ENCODE measurements at places on chromosomes 1 and 21.

GRCh38 chr1:56921479-56921878 is 44.3 kb downstream of the C8B start:
- no peak for DNase-seq

DNA sequence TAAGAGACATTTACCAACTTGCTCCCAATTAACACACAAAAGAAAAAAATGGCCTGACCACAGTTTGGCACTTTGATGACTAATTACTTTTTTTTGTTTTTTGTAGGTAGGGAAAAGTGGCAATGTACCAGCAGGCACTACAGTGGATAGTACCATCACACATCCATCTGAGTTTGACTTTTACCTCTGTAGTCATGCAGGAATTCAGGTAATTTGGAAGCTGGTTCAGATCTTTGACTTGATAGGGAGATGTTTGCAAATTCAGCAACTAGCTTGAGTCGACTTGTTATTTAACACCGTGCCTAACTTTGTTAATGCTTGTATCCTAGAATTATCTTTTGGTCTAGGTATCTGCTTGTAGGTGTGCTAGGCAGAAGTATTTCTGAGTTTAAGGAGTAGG is 33.0 kb upstream of the AGO1 start:
- no peak for DNase-seq

DNA sequence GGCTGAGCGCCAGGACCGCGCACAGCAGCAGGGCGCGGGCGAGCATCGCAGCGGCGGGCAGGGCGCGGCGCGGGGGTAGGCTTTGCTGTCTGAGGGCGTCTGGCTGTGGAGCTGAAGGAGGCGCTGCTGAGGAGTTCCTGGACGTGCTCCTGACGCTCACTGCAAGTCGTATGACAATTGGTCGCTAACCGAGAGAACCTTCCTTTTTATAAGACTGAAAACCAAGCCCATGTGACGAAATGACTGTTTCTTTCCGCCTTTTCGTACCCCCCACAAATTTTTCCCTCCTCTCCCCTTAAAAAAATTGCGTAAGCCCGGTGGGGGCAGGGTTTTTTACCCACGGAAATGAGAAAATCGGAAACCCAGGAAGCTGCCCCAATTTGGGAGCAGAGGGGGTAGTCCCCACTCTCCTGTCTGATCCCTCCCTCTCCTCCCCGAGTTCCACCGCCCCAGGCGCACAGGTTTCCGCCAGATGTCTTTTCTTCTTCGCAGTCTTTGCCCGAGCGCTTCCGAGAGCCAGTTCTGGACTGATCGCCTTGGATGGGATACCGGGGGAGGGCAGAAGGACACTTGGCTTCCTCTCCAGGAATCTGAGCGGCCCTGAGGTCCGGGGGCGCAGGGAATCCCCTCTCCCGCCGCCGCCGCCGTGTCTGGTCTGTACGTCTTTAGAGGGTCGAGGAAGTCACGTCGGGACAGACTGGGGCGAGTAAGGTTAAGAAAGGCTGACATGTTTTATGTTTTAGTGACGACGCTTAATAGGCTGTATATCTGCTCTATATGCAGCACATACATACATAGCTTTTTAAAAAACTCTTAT is at the start of gene PTGS2:
Gene PTGS2, minus strand, starts transcription at position 179 of the 817 bp plus-strand sequence. Its CDS starts 133 bp downstream, at position 46.
- no peak for DNase-seq

DNA sequence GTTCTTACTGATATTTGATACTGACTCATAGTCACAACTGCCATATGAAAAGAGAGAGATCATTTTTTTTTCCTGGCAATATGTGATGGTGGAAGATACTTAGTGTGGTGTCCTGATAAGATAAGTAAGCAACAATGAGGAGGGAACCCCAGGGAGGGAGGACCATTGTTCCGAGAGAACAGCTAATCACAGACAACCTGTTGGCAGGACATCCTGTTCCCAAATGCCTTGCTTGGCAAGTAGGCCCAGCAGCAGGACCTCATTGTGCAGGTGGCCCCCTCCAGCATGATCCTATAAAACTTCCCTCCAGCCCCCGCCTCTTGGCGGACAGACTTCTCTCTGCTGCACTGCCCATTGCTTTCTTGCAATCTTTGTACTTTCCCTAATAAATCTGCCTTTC is 329.4 kb upstream of the CHRM3 start:
- no peak for DNase-seq

GRCh38 chr1:196797891-196798290 is 21.6 kb upstream of the CFHR1 start:
- DNase-seq = no peak

DNA sequence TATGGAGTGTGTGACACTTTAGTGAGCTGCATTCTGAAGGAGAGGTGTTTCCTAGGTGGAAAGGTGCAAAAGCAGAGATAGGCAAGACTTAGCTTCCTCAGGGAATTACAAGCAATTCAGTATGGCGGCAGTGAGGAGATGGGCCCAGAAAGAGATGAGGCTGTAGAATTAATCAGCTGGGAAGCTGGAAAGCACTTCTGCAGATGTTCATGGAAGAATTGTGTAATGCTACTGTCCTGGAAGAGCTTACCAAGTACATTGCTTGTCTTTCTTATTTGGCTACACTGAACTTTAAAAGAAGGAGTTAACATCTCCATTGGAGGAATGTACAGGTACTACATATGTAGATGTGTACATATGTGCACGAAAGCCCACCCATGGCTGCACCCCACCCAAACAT is 103.7 kb upstream of the DPT start:
- no peak for DNase-seq

DNA sequence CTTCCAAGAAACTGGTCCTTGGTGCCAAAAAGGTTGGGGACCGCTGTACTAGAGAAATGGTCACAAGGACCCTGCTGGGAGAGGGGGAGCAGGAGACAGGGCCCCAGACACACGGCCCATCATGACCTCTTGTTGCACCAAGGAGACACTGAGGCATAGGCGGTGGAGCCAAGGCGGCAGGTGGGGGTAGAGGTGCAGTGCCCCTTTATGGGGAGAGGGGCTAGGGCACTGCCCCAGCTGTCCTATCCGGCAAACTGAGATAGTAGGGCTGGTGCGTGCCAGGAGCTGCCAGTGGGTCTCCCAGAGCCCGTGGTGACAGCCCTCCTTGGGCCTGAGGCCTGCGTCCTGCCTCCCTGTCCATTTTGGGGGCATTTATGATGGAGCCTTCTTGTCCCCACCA is 20.3 kb downstream of the TNNT2 start:
- DNase-seq = no peak

DNA sequence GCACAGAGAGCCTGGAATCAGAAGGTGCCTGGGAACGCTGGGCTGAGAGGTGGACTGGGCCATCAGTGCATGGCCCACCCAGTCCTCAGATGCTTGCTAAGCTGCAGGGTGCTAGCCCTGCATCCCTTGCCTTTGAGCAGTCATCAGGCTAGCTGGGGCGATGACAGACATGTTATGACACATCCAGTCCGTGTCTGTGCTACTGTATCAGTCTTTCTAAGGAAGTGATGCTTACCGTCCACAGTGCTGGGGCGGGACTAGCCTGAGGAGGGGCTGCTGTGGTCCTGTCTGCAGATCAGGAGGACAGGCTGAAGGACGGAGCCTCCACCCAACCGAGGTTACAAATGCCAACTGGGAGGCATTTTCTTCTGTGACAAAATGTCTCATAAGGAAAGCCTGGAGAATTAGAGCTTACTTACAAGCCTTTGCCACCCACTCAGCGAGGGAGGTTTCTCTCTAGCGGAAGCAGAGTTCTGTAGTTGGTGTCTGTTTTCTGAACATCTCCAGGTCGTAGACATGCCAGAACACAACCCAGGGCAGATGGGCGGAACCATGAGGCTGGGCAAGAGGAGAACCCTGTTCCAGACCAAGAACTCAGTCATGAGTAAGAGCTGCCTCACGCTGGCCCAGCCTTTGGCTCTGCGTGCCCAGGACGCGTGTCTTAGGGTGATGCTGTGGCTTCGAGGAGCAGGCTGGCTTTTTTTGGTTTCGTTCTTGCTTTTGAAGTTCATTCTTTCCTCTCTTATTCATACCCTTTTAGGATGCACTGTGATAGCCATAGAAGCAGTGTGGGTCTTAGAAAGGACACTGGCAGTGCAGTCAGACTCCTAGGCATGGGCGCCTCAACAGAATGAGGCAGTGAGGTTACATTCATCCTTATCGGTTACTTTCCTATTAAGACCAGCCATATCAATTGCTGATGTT is 14.3 kb downstream of the SLFNL1 start:
- DNase-seq = no peak

- DNase-seq = no peak
Measured at GRCh38 chr1:85166351-85166750, 34.5 kb downstream of the SYDE2 start.

DNA sequence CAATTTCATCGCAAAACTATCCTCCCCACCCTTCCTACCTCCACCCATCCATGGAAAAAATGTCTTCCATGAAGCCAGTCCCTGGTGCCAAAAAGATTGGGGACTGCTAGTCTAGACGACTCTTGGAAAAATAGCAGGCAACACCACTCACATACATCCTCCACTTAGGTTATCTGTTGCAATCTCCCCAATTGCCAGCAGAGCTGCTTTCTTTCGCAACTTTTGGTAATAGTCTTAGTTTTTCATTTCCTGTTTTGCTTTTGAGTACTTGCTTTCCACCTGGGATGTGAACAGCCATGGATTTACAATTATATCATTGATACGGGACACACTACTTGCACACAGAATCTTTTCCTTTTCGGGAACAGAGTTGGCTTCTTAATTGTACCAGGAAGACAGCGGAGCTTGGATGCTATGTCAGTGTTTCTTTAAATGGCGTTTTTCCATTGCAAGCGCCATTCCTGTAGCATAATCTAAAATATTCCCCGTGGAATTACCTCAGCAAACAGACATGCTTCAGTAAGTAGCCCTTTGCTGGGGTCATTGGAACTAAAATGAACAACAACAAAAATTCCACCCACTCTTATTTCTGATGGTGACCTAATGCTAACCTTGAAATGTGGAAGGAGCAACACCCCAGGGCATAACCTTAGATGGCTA is 183.3 kb upstream of the ADGRL2 start:
- no peak for DNase-seq

- no peak for DNase-seq
Measured at GRCh38 chr1:200075938-200076546, 48.5 kb downstream of the NR5A2 start.

DNA sequence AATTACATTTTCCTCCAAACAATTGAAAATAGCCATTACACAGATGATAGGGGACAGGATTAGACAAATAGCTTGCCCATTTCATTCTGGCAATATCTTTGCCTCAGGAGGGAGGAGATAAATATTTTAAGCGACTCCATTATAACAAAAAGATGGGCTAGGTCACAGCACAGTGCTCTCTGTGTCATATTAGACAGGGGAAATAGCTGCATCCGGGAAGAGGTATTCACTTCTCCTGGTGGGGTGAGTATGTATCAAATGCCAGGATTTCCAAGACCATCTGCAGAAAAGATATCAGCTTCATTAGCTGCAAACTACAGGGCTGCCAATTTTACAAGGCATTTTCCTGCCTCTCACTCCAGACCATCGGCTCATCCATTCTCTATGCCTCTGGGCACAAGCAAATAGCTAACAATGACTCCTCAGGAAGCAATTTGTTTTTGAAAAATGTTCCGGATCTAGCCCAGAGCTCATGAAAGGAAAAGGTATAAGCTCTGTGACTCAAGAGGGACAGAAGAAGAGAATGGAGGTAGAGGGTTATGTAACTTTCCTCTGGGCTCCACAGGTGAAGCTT is 41.9 kb upstream of the ANGPTL7 start:
- no peak for DNase-seq

DNA sequence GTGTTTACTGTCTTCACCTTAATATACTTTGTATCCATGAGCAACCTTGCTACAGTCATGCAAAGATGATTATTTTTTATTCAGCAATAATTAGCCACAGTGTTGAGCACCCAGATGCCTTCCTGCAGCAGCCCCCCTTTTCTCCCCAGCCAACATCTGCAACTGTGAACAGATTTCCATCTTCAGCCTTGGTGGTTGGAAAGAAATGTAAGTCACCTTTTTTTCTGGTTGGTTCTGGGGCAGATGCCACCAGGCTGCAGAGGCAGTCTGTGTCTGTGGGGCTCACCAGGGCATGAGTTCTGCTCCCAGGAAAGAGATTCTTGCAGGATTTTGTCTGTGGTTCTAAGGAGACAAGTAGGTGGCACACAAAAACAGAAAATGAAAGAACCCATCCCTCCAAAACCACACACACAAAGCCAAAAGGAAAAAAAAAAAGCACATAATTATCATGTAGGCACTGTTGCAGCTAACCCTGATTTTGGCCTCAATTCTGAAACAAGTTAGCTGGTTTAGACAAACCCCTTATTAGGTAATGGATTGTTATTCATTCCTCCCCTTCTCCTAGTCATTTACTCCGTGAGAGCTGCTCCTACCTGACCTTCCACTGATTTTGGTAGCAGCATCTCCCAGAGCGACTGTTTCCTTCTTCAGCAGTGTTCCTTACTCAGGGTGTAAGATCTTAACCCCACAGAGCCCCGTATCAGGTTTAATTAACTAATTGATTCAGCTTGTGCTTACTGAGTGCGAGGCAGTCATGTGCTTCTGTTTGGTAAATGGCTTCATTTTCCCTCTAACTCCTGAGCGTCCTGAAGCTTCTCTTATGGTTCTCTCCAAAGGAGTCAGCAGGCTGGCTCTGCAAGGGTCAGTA is 36.5 kb downstream of the GALNT2 start:
- no peak for DNase-seq

GRCh38 chr1:41319106-41319755 is 42.0 kb upstream of the FOXO6 start:
- no peak for DNase-seq

- no peak for DNase-seq
Measured at GRCh38 chr1:151325646-151326429, 1.4 kb downstream of the PI4KB start.

DNA sequence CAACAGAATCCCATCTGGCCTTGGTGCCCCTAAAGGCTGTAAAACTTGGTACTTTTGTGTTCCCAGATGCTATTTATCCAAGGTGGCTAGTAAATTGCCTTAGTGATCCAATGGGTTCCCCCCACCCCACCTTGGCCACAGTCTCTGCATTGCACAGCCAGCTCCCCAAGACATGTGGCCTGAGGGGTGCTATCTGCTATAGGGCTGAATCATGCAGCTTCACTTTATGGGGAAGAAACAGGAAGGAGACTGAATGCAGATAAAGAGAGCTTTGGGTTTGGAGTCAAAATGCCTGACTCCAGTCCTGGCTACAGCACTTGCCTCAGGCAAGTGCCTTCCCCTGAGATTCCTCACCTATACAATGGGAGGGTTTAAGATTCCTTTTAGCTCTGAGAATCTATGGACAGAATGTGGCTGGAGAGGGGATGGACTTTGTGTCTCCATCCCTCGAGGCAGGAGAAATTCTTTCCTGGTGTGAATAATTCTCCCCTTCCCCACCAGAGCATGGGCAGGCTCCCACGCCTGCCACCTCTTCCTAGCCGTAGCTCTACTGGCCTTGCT is 6.5 kb downstream of the RHEX start:
- DNase-seq = no peak

All from activated CD8-positive, alpha-beta memory T cell treated with anti-CD3 and anti-CD28 coated beads for 4 hours (primary cell).